ENCODE measurements at places on chromosomes 3 and 15.

DNA sequence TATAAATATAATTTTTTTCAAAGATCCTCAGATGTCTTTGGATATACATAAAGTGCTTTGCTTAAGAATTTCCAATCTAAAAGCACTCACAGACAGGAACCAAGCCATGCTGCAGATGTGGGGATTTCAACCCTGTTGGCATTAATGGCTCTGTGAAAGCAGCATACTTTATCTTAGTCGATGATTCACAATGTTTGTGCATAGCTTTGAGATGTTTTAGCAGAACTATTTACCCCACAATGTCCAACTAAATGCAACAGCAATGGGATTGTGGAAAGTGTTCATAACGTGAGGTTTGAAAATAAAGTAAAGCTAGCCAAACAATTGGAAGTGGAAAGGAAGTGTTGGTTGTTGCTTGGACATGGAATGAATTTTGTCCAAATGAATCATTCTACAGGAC lies 371.4 kb downstream of the SOX2 start:
- DNase-seq: no peak

DNA sequence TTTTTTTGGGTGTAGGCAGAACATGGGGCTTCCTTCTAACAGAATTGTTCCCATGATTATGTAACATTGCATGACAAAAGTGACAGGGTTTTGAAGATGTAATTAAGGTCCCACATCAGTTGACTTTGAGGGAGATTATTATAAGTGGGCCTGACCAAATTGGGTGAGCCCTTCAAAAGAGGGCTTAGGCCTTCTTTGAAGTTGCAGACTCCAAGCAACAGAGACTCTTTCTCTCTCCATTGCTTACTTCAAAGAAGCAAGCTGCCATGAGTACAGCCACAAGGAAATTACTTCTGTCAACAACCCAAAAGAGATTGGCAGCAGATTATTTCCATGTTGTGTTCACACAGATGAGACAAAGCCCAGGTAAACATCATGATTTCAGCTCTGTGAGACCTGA lies 348.2 kb downstream of the PDCD6IP start:
- no peak for DNase-seq

GRCh38 chr3:106302451-106303221 lies 433.8 kb upstream of the CBLB start:
- DNase-seq: no peak

GRCh38 chr3:46923559-46924350 lies 46.2 kb downstream of the PTH1R start:
- peak; percentile 87 for DNase-seq

DNA sequence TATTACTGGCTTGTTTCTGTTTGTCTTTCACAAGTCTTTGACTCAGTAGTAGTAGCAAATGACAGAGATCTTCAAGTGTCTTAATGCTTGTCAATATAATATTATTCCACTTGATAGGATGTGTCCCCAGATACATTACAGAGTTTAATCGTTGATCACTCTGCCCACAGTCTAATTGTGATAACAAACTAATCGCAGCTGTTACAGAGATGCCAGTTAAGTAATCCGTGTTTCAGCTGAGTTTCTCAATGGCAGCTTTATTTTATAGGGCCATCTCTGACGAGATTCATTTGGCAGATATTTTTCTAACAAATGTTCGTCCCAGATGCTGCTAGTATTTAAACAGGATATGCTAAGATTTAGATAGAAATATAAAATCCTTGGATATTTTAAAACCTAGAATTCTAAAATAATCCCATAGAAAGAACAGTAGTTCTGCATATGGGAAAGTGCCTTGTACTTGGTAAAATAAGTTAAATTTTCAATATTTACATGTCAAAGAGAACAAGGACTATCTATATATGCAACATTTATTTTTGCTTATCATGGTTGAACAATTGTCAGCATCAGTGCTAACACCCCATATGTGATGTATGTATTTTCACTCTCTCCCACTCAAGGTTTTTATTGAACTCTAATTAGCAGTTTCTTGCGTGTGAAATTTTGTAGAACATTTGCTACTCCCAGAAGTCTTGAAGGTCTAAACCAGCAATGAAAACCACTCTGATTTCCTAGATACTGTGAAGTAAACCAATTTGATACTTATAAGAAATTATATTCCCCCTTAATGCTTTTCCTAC lies 185.5 kb downstream of the MBNL1 start:
- no peak for DNase-seq

GRCh38 chr3:43259626-43260025 lies 26.7 kb upstream of the SNRK start:
- no peak for DNase-seq

DNA sequence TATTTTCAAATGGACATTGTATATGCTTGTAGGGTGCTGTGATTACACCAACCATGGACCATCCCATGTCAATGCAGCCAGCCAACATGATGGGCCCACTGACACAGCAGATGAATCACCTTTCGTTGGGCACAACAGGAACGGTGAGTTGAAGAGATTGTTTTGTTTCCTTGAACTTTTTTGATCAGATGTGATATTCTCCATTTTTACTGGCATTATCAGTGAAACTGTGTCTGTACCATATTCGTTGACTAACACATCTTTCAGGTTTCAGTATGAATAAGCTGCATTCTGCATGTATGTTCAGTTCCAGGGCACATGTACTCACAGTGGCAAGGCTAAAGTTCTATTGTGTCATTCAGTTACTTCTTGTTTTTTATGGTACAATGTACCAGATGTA lies 655.2 kb downstream of the RBMS3 start:
- DNase-seq: no peak

GRCh38 chr15:65275728-65276126 lies 11.0 kb downstream of the PARP16 start:
- DNase-seq: no peak

GRCh38 chr3:126360046-126360713 lies 3.0 kb upstream of the KLF15 start:
- DNase-seq: peak; percentile 25

- DNase-seq: no peak
Observed at GRCh38 chr3:99774467-99774866, 43.2 kb upstream of the CMSS1 start.

GRCh38 chr3:63193647-63194046 lies 84.5 kb upstream of the SYNPR start:
- DNase-seq: no peak

DNA sequence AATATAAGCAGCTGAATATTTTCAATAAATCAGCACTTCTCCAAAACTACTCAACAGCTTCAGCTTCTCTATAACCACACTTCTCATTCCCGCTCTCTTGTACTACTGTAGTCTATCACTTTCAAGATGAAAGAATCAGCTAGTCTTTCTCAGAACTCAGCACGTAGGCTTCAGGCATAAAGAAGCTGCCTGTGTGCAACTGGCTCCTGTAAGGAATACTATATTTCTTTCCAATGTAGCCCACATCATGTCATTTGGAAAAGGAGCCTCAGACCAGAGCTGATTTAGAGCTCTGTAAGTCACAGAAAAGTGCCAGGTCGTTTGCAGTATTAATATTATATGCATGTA lies 62.3 kb downstream of the FMN1 start:
- no peak for DNase-seq

DNA sequence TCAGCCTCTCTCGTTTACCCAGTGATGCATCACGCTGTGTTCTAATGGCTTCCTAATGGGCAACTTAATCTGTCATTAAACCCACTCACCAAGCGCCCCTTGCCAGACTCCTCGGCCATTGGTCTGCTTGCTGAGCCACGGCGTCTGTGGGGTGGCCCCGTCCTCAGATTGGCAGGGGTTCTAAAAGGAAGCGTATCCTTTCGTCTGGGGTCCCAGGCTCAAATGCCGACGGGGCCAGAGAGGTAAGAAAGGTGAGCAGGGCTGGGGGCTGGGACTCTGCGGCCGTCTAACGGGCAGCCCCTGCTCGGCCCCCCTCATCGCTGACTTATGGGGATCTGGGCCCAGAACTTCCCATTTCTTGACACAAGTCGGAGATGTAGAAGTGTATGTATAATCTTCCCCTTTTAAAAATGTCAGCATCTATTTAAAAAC lies 315.1 kb upstream of the PROK2 start:
- no peak for DNase-seq

DNA sequence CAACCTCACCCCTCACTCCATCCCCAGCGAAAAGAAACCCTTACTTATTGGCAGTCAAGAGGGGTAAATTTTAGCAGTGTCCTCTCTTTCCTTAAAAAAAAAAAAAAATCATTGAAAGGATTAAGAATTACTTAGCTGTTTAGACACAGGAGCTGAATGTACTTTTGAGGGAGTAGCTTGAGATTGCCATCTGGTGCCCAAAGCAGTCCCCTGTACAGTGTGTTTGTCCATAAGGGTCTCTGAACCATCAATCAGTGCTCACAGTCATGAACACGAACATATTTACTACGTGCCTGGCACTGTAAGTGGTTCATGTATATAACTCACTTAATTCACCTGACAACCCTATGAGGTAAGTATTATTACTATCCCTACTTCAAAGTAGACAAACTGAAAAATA lies 463.5 kb downstream of the RAP2B start:
- no peak for DNase-seq

GRCh38 chr3:26084629-26085028 lies 294.7 kb downstream of the OXSM start:
- DNase-seq: no peak

DNA sequence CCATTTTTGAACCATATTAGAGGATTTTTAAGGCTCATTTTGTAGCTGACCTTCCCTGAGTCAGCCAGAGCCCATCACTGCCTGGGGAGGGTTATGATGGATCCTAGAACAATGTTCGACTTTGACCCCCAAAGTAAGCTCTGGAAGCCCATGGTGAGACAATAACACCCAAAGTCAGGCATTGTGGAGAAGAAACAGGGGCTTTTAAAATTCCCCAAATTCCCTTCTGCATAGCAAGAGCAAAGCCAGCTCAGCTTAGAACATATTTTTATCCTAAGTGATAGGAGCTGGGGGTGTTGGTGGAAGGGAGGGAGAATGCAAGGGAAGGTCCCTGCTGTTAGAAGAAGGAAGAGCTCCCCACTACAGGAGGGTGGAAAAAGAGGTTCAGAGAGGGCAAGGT lies 4.0 kb downstream of the ITGA11 start:
- DNase-seq: no peak

- no peak for DNase-seq
Observed at GRCh38 chr3:182108371-182108770, 396.6 kb downstream of the SOX2 start.

GRCh38 chr3:73716418-73716817 lies 91.7 kb upstream of the PDZRN3 start:
- DNase-seq: no peak

DNA sequence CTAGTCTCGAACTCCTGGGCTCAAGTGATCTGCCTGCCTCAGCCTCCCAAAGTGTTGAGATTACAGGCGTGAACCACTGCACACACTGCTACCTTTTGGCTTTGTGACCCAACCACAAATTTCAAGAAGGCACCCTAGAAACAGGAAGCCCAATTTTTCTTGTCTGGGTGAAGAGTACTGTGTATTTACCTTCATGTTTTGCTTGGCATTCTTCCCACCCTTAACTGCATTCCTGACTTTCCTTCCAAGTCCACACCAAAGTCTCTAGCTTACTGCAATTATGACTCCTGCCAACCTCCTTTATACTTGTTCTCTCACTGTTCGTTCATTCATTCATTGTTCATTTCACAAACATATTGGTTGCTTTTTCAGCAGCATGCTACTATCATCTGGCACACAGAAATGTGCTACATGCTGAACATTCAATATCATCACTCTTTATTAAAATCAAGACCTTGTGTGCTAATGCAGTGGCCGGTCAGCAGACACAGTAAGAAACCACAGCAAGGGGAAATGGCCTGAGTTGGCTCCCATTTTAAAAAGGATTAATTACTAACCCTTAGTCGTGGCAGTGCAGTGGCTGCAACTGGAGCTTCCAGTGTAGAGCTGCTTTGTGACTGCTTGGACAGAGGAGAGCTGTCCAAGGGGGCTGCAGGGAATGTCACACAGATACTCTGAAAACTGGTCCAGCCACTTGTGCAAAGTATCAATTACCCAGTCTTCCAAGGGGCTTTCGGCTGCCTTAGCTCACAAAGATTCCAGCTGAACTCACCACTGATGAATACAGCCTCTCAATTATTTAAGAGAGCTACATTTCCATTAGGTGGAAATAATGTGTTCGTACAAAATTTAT lies 94.0 kb downstream of the ETFA start:
- DNase-seq: no peak

GRCh38 chr3:189744235-189744634 lies 113.0 kb downstream of the TP63 start:
- no peak for DNase-seq

DNA sequence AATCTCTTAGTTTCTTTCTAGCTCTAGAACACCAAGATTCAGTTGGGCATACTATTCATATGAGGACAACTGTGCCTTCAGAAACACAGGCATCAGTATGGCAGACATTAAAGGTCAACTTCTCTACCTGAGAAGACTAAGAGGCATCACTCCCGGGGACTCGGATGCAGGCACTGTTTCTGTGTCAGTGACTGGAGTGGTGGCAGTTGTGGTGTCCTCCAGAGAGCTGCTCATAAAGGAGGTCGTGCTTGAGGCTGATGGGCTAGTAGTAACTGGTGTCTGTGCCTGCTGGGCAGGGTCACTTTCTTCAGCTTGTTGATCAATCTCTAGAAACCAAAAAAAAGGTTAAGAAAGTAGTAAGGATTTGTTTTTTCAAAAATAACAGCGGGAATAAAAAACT lies 75.2 kb downstream of the FBXL22 start:
- DNase-seq: no peak

DNA sequence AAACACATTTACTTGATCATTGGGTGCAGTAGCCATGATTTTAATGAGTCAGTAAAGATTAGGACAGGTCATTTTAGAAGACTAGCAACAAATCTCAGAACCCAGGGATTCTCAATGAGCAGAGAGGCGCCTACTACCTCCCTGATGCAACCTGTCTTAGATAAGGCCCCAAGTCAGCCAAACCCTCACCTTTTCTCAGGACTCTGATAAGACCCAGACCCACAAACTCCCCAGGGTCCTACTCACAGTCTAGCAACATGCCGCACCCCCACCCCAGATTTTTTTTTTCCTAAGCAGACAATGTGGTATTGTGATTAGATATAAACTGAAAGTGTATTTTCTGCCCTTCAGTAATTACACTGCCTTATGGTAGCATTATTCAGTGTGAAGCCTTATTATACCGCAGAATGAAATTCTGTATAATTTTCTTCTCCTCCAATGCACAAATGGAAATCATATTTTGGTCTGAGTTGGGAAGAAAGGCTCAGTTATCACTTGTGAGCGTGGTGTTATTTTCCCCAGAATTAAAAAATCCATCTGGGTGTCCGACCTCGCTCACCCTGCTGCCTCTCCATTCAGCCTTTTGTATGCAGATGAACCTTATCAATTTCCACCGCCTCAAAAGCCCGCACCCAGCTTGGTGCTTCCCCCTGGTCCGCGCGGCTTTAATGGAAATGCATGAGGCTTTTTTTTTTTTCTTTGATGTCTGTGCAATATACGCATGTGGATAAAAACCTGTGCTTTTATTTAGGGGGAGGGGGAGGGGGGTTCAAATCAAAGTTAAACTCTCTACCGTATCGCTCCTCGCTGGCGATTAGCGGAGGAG lies 122.0 kb upstream of the SOX14 start:
- DNase-seq: no peak

- no peak for DNase-seq
Observed at GRCh38 chr3:42652611-42653302, 740 bp upstream of the ZBTB47 start.

- DNase-seq: no peak
Observed at GRCh38 chr3:156536524-156537316, 18.2 kb downstream of the SSR3 start.

Data from posterior cingulate gyrus (tissue), 11 donors.